Left ventricle myocardium superior (tissue), 1 donor: ENCODE measurements at places on chromosomes 2 and 18.

- DNase-seq: peak; percentile 20
Observed at GRCh38 chr2:128276878-128277675, 41.6 kb downstream of the HS6ST1 start.

- no peak for DNase-seq
Observed at GRCh38 chr18:24465486-24465885, 5.0 kb downstream of the HRH4 start.

GRCh38 chr18:57816208-57816954 lies 13.3 kb upstream of the ATP8B1 start:
- DNase-seq: no peak

DNA sequence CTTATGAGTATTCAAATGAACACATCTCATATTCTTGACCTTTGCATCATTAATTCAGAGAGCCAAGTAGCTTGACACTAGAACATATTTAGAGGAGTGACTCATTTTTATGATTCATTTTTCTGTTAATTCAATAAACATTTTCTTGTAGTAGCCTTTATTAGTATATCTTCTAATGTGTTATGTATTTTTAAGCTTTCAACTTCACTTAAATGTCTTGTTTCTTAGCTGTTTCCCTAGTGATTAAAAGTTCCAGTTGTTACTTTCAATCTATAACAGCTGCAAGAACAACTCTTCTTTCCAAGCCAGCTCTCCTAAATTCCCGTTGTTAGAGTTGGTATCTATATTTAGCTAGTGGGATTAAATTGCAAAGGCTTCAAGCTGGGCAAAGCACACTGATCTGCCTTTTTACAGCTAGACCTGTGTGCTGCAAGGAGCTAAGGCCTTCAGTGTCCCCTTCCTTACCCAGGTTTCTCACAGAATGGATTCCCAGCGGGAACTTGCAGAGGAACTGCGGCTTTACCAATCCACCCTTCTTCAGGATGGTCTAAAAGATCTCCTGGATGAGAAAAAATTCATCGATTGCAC lies at the start of gene KLHL41:
Gene KLHL41 (plus strand): TSS at position 405 of the 588 bp plus-strand sequence. CDS start 77 bp downstream, at position 482.
- no peak for DNase-seq

DNA sequence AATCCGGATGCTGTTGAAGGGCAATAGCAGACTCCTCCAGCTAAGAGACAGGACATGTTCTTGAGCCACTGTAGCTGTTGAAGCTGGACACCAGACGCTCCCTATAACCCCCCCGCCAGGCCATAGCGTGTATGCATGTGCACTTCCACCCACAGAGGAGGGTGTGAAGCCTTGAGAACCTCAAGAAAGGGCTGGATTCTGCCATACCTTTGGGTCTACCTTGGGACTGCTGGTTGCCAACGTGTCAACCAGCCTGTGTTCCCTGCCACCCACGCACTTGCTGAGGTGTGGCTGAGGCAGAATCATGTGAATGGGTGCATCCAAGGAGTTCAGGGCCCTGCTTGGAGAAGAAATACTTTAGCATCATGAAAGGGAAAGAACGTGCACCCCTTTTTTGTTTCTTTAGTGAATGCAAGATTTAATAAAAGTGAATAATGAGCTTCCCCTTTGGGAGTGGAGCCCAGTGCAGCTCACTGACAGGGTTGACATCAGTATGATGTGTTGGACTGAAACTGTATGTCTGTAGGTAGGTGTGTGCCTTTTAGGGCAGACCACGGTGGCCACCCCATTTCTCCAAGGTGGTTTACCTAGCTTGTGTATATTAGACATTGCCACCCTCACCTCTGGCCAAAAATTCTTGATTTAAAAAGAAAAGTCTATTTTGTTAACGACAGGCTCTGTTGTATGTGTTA lies 198.3 kb downstream of the MGAT5 start:
- no peak for DNase-seq

- DNase-seq: no peak
Observed at GRCh38 chr18:23986600-23987359, 27.8 kb upstream of the TTC39C start.

- DNase-seq: no peak
Observed at GRCh38 chr2:98263362-98263761, 82.9 kb upstream of the CNGA3 start.

- no peak for DNase-seq
Observed at GRCh38 chr2:42971381-42971780, 179.0 kb upstream of the HAAO start.

DNA sequence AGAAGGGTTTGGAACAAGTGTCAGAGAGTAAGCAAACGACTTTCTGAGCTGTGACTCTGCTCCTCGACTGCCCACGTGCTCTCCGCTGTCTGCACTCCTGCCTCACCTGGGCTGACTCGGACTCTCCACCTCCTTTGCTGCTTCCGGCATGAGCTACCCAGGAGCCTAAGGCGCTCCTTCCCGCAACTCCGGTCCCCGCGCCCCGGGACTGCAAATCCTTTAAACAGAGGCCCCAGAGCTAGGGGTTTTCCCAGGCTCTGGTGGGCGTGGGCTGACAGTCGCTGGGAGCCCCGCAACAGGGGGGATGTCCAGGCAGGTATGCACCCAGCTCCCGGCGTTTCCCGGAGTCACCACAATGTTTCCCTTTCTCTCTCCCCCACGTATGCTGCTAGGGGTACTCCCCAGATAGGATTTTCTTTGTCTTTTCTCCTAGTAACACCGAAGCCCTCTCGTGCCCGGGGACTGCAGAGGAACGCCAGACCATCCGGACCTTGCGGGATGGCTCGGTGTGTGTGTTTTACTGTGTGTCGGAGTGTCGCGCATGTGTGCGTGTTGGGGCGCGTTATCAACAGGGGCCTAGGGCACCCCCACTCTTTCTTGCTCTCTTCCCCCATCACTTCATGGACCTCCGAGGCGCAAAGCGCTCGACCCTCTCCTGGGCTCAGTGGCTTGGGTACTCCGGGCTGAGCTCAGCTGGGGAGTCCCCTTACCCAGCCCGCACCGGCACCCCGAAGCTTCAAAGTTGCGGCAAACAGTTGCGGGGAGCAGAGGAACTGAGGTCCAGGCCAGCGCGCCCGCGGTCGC lies 691 bp upstream of the THSD7B start:
- no peak for DNase-seq

- DNase-seq: peak; percentile 57
Observed at GRCh38 chr2:10400568-10400977, 47.6 kb downstream of the ODC1 start.

DNA sequence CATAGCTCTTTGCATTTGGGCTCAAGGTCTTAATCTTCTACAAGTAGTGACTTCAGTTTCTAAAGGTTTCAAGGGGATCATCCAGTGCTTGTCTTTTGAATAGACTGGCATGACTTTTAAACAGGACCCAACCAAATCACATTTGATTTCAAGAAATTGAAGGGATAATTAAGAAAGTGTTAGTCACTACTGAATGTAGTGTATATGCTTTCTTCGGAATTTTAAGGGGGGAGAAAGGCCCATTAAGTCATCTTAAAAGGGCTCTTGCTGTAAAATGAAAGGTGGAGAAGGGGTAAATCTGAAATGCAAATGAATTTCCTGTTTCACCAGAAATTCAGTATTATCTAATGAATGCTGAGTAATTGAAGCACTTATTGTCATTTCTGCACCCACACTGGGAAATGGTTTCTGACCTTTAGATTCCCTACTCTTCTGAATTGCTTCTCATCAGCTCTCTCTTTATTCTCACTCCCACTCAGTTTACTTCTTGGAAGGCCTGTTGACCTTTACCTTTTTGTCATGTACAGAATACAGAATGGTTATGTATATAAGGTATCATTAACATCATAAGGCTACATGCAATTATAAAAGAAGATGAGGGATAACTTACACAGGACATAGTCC lies 241.4 kb downstream of the SLC8A1 start:
- DNase-seq: no peak

GRCh38 chr18:48698707-48699106 lies 159.9 kb downstream of the CTIF start:
- DNase-seq: no peak

DNA sequence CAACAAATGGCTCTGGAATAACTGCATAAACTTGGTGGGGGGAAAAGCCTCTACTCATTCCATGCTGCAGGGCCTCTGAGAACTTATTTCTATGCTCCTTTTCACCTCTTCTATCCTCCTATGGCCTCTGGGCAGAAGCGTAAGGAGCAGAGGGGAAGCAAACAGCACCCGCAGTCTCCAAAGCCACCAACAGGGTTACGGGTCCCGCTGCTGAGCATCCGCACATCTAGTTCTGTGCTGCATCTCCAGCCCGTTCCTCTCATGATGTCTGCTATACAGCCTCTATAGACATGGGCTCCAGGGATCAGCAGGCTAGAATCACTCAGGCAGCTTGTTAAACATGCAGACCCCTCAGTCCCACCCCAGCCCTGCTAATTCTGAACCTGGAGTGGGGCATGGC lies 25.9 kb downstream of the PSTPIP2 start:
- no peak for DNase-seq

- no peak for DNase-seq
Observed at GRCh38 chr18:23188068-23188760, 52.9 kb downstream of the CABLES1 start.

DNA sequence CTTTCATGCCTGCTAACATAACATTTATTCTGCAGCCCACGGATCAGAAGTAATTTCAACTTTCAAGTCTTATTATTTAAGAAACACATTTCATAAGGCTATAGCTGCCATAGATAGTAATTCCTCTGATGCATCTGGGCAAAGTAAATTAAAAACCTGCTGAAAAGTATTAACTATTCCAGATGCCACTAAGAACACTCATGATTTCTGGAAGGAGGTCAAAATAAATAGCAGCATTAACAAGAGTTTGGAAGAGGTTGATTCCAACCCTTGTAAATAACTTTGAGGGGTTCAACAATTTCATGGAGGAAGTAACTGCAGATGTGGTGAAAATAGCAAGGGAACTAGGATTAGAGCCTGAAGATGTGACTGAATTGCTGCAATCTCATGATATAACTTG lies 77.6 kb downstream of the CCDC148 start:
- DNase-seq: no peak

- DNase-seq: no peak
Observed at GRCh38 chr2:186031229-186031628, 292.6 kb downstream of the FSIP2 start.

GRCh38 chr2:37414470-37414949 lies 70.1 kb downstream of the QPCT start:
- DNase-seq: no peak

- no peak for DNase-seq
Observed at GRCh38 chr18:65606551-65607130, 144.2 kb upstream of the CDH7 start.

DNA sequence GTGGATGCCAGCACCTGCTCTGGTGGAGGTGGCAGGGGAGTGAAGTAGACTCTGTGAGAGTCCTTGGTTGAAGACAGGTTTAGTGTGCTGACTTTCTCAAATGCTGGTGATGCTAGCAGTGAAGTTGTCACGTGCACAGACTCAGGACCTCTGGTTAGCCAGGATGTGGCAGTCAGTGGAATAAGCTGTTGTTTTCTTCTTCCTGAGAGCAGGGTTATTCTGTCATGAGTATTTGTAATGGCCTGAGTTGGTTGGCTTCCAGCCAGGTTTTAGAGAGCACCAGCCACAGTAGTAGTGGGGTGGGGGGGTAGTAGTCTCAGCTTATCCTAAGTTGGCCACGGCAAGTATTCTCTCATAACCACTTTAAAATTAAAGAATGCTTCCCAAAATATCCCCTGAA lies 238.5 kb upstream of the FBXO11 start:
- DNase-seq: no peak

GRCh38 chr2:43889416-43889815 lies 50.6 kb downstream of the ABCG8 start:
- DNase-seq: no peak

DNA sequence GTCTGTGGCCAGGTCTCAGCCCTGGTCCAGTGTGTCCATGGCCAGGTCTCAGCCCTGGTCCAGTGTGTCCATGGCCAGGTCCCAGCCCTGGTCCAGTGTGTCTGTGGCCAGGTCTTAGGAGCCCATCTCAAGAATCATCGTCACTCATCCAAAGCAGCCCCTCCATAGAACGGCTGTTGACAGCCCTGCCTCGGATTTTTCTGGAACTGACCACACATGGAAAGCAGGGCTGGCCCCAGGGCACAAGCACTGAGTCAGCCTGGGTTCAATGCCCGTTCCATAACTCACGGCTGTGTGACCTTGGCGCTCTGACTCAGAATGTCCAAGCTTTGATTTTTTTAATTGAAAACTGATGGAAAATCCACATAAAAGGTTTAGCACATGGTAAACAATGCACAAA lies 59.9 kb upstream of the SNTG2 start:
- no peak for DNase-seq

- DNase-seq: no peak
Observed at GRCh38 chr2:146939991-146940685, 904.7 kb upstream of the ACVR2A start.
